ENCODE measurements at places on chromosomes 12 and 14.

DNA sequence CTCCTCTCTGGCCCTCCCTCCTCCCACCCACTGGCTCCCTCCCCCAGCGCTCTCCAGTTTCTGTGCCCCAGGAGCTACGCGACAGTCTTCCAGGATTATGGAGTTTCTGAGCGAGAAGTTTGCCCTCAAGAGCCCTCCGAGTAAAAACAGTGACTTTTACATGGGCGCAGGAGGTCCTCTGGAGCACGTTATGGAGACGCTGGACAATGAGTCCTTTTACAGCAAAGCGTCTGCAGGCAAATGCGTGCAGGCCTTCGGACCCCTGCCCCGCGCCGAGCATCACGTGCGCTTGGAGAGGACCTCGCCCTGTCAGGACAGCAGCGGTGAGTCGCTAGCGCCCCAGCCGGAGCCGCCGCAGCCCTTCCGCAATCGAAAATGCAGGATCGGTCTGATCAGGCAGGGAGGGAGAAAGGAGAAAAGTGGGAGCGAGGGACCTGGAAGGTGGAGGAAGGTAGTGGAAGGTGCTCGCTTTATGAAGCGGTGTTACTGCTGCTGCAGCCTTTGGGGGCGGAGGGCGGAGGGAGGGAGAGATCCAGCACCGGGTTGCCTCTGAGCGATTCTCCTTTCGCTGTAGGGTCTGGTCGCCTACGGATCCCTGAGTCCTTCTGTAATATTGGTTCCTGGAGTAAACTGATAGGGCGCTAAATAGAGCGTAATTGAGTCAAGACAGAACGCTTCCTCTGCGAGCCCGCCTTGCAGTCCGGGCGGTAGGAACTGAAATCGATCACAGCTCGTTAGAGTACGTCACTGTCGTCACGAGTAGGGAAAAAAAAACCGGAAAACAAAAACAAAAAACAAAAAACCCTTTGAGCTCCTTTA lies at the start of gene ALX1:
Gene ALX1 (plus strand): TSS at position 56 of the 819 bp plus-strand sequence. CDS start 42 bp downstream, at position 98.
- DNase-seq: no peak

DNA sequence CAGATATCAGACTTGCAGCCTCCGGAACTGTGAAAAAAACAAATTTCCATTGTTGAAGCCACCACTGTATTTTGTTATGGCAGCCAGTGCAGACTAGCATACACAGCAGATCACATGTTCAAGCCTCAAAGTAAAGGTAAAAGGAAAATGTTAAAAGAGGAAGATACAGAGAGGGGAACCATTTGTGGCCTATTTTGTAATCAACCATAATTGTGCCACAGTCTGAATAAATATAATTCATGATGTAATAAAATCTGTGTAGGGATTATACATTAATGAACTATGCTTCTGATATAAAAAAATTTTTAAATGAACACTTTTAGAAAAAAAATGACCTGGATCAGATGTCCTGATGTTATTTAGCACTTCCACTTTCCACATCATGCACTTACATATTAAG lies 79.6 kb downstream of the SLC16A7 start:
- DNase-seq: no peak

DNA sequence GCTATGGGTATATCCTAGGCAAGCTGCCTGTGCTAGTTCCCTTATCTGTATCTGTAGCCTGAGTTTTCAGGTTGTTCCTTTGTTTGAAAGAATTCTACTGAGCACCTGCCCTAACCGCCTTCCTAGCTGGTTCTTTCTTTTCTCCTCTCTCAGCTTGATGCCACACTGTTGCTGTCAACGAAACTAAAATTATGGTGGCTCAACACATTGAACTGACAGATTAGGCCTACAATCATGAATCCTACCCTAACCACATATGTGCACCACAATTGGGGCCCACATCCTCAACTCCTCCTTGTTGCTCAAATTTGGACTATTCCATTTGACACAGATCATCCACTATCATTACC lies 36.2 kb upstream of the RESF1 start:
- DNase-seq: no peak

GRCh38 chr14:104429291-104429861 lies 150.2 kb upstream of the C14orf180 start:
- no peak for DNase-seq

GRCh38 chr14:31286456-31287293 lies 79.1 kb upstream of the HECTD1 start:
- DNase-seq: no peak

GRCh38 chr14:104560586-104560945 lies 19.0 kb upstream of the C14orf180 start:
- DNase-seq: no peak

GRCh38 chr14:87824266-87824665 lies 168.7 kb downstream of the GALC start:
- no peak for DNase-seq

DNA sequence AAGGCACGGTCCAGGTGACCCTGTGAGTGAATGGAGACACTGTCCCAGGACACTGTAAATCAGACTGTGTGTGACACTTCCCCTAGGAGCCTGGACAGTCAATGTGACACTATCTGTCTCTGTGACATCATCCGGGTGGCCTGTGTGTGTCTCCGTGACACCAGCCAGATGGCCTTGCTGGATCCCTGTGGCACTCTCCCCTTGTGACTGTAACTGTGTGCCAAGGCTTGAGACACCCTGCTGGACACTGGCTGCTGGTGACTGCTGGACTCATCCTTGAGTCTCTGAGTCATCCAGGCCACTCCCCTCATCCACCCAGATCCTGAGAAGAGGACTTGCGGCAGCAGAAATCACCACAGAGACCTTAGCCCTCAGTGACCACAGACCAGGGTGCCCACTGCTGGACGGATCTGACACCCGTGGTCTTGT lies 51.6 kb downstream of the MVK start:
- no peak for DNase-seq

DNA sequence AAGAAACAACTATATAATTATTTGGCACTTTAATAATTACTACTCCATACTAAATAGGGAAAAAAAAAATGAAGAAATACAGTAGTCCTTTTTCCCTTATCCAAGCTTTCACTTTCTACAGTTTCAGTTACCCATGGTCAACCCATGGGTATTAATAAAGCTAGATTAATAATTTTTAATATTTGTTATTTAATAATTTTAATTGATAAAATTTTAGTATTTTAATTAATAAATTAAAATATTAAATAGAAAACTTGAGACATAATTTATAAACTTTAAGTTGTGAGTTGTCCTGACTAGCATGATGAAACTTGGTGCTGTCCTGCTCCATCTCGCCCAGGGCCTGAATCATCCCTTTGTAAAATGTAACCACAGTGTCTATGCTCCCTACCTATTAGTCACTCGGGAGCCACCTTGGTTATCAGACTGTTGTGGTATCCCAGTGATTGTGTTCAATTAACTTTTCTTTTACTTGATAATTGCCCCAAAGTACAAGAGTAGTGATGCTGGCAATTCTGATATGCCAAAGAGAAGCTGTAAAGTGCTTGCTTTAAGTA lies 71.8 kb downstream of the PAWR start:
- no peak for DNase-seq

GRCh38 chr12:72766517-72766916 lies 494.3 kb downstream of the TRHDE start:
- no peak for DNase-seq

- DNase-seq: no peak
These were observed 17.1 kb downstream of the FICD start for GRCh38 chr12:108531929-108532848.

- no peak for DNase-seq
These were observed 7.4 kb upstream of the SYCP3 start for GRCh38 chr12:101746661-101747060.

GRCh38 chr12:89427508-89428156 lies 75.3 kb upstream of the DUSP6 start:
- no peak for DNase-seq

GRCh38 chr12:73656375-73656774 lies 881.3 kb upstream of the ATXN7L3B start:
- no peak for DNase-seq

- DNase-seq: no peak
These were observed 20.9 kb upstream of the EIF2B2 start for GRCh38 chr14:74981833-74982232.

DNA sequence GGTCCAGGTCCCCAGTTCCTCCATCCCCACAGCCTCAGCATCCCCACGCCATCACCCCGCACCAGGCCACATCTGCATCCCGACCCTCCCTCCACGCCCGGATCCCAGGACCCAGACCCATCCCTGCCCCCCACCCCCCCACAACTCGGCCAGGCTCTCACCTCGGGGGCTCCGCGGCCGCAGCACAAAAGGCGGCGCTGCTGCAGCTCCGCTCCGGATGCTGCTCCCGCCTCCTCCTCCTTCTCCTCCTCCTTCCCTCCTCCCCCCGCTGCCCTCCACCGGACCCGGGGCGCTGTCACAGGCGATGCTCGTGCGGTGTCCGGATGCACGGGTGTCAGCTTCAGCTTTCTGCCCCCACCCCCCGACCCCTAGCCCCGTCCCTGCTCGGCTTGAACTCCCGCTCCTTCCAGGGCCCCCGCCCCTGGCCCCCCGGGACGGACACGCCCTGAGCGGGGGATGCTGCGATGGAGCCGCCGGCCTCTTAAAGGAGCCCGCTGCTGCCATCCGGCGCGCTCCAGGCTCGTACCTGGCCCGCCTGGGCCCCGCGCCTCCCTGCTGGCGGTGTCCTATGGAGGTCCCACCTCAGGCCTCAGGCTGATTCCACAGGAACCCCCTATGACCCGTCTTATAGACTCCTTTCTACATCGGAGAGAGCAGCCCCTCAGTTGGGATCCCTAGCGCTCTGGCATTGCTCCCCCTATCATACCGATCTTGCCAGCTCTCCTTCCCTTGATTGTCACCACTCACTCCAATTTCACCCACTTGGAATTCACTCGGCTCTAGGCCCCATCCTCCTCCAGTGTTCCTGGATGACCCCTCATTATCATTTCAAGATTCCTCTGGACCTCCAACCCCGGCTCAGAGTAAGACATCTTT lies at the start of gene MAP3K12:
Gene MAP3K12 (minus strand): TSS at position 193 of the 876 bp plus-strand sequence. CDS start 12,067 bp downstream, outside the sequence.
- no peak for DNase-seq

DNA sequence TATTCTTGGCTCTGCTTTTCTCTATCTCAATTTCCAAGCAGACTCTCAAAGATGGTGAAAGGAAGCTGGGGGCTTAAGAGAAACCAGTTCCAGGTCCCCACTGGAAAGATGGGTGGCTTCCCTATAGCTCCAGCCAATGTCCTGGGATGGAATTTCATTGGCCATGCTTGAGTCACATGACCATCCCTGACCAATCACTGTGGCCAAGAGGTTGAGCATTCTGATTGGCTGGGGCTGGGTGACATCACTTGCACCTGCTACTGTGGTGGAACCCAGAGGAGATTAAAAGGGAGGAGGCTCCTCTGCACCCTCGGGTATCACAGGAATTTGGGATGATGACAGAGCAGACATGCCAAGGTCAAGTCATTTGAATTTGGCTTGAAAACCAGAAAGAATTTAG lies 436.5 kb downstream of the TMEM132D start:
- no peak for DNase-seq

- DNase-seq: no peak
These were observed 134.6 kb downstream of the TMEM121 start for GRCh38 chr14:105660816-105661531.

DNA sequence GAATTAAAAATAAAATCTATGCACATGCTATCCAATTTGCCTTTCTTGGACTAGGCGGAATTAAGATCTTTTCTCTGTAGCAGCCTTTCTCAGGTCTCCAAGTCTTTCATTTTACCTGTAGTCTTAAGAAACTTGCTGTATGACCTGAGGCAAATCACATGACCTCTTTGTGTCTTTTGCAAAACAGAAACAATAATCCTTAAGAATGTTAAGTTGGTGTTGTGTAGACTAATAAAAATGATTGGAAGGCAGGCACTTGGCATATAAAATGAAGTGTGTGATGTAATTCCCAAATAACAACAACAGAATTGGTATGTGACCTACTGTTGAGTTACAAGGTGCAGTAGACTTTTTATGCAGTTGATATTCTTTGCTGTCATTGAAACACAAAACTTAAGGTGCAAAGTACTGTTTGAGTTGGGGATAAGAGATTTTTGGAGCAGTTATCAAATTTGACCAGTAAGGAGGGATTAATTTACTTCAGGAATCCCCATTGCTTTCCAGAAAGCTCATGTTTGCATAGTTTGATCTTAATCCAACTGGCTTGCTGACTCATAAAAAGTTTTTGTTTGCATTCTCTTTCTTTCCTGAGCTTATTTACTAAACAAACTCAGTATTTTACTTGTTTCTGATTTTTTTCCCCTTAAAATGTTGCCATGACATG lies 51.4 kb downstream of the SUSD6 start:
- DNase-seq: no peak

- no peak for DNase-seq
These were observed 164 bp downstream of the KIF21A start for GRCh38 chr12:39442831-39443080.

DNA sequence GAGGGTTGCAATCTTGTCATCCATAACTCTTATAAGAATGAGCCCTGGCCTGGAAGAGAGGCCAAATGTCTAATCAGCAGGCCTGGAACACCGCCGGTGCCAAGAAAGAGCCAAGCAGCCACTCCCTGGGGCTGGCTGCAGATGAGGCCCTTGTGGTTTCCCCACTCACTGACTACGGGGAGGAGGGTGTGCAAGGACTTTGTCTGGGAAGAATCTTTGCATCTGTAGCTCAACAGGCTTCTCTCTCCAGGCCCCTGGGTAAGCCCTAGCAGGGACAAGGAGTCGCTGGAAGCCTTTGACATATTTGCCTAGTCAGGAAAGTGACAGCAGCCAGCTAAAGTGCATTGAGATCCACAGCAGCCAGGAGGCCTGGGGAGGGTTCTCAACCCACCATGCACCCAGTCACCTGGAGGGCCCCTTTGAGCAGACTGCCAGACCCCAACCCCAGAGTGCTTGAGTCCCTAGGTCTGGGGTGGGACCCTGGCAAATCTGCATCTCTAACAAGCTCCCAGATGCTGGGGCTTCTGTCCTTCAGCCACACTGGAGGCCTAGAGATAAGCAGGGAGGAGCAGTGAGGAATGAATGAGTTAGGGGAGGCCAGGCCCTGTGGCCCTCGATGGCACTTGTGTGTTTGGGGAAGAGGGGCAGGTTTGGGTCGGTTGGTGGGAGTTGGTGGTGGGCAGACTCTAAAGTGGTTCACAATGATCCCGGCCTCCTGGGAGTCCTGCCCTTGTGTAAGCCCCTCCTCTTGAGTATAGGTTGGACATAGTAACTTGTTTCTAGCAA lies 13.9 kb upstream of the LRTM2 start:
- DNase-seq: no peak

- DNase-seq: no peak
These were observed 499 bp downstream of the RNASE4 start for GRCh38 chr14:20684662-20685456.

- DNase-seq: no peak
These were observed 53.2 kb downstream of the TSPAN19 start for GRCh38 chr12:84982888-84983287.

DNA sequence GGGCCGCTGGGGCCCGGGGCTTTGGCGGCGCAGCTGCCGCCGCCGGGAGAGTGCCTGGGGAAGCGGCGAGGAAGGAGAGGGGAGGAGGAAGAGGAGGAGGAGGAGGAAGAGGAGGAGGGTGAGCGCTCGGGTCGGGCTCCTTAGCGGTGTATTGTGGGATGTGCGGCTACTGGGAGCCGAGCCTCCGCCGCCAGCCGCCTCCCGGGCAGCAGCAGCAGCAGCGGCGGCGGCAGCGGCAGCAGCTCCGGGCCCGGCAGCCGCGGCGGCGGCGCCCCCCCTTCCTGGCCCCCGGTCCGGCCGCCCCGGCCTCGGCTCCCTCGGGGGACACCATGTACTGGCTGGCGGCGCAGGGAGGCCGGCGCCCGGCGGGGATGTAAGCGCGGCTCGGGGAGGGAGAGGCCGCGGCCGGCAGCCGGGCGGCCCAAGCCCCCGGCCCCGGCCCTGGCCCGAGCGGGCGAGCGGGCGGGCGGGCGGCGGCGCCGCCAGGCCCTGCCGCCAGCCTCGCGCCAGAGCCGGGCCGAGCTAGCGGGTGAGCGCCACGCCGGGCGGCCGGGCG lies at the start of gene SETD1B:
Gene SETD1B (plus strand): TSS at position 149 of the 556 bp plus-strand sequence. CDS start 729 bp downstream, outside the sequence.
- no peak for DNase-seq

GRCh38 chr14:62138593-62138992 lies 376.4 kb downstream of the SNAPC1 start:
- no peak for DNase-seq
